ENCODE measurements at places on chromosomes 1 and 21.
A peak's percentile ranks its signal among the peaks of the same experiment; 100 is the strongest.

DNA sequence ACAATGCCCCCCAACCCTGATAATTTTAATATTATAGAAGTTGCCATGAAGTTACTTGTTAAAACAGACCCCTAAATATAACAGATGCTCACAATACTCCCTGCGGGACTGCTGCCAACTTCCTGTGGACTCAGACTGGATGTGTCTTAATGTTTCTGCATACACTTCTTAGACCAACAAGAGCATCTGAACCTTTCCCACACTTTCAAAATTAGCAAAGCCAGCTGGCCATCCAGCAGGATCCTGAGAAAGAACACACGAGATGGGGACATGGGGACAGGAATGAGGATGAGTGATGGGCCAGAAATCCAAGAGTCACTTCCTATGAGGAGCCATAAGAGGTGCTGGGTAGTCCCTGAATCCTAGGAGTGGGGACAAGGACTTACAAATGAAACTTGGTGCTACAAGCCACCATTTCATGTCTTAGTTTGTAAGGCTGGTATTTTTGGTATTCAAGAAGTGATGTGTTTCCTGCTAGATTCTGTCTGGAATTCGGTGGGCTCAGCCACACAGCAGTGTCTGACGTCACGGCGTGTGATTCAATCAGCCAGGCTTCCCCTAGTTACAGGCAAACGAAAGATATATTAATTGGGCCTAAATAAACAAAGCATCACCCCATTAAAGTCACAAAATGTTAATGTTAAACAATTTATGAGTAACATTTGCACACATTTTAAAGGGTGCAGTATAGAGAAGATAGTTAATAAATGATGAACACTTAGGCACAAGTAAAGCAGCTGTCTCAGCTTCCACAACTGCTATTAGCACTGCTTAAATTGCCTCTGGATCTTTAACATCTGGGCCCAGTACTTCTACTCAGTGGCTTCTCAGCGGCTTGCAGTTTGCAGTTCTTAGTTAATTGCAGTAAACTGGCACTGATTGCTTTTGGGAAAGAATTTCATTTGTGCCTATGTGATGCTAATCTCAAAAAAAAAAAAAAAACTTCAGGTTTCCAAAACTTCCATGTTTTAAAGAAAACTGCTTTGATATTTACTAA is 41.2 kb upstream of the RGS8 start:
- peak; percentile 68 for DNase-seq

DNA sequence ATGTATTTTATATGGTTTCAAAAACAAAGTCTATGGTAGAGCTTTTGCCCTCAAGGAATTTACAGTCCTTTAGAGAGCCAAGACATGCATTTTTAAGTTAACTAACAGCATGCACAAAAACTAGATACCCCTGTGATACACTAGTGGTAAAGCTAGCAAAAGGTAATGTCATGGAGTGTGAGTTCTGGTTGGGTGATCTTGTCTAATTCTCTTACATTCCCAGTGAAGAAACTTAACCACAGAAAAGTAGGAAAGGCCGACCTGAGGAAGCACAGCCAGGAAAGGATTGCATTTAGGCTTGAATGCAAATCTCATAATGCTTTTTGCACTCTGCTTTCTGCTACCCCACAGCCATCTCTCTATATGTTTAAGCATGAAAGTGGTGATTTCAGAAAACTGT is 202.2 kb downstream of the ROR1 start:
- DNase-seq = no peak

GRCh38 chr1:53536606-53537005 is 77.4 kb downstream of the DMRTB1 start:
- DNase-seq = no peak

GRCh38 chr21:35084869-35085268 is 35.8 kb upstream of the RUNX1 start:
- DNase-seq = peak; percentile 97

DNA sequence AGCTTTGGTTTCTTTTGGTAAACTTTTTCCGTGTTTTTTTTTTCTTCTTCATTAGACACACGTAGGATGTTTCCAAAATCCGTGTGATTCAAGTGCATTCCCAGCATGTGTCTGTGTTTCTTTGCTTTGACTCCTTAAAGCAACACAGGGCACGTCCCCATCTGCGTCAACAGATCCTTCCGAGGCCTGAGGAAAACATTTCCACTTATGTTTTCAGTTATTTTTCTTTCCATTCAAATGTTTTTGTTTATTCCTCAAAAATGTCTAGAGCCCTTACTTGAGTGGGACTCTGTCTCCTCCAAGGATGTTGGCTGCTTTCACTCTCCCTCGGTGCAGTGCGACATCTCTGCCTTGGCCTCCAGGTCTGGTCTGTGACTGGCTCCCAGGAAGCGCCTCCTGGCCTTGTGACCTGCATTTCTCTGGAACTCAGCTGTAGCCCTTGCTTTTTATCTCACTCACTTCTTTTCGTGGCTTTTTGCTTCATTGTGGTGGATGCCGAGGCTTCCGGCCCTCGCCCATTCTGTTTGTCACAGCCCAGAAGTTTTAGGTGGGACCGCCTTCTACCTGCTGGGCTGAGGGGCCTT is 31.3 kb upstream of the SLC19A1 start:
- no peak for DNase-seq

- DNase-seq = no peak
These were observed 202.1 kb upstream of the ADGRL2 start for GRCh38 chr1:81598623-81599022.

DNA sequence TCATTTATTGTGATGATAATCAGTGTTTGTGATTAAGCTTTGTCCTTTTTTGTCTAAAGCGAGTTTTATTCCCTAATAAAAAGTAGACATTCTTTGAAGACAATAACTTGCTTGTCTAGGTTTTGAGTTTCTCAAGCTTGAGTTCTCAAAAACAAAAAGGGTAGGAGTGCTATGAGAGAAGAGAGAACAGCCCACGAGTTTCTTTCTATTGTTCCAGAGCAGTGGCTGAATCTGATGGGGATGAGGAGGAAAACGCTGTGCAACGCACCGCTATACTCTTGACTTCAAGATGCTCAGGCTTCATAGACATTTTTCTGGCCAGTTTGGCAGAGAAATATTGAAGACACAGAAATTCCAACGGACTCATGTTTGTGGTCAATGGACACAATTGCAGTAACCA is 669.8 kb upstream of the B3GALT2 start:
- DNase-seq = no peak

- no peak for DNase-seq
These were observed 1.4 kb downstream of the CAPN2 start for GRCh38 chr1:223713546-223714420.

GRCh38 chr1:17423781-17424245 is 15.7 kb downstream of the RCC2 start:
- peak; percentile 31 for DNase-seq

All from fibroblast of skin of right quadriceps (primary cell).